ENCODE measurements at places on chromosomes 12 and 14.

- DNase-seq, result no peak
Observed at GRCh38 chr14:87397499-87397898, 595.5 kb downstream of the GALC start.

- DNase-seq, result no peak
Observed at GRCh38 chr14:68781161-68782021, 11.5 kb downstream of the ZFP36L1 start.

GRCh38 chr12:121610239-121611149, 15.8 kb upstream of the ORAI1 start:
- no peak for DNase-seq

DNA sequence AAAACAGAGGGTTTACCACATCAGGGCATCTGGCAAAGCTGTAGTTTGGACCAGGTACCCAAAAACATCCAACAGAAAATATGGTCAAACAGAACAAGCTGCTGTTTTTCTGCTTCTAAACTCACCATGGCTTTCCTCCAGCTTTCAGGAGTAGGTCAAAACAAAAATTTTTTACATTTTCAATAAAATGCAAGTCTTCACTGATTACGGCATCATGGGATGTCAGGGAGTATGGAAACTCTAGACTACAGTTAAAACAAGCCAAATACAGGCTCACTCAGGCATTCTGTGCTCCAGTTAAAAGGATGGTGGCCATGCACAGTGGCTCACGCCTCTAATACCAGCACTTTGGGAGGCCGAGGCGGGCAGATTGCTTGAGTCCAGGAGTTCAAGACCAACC, 47.1 kb upstream of the PSMA6 start:
- no peak for DNase-seq

- no peak for DNase-seq
Observed at GRCh38 chr14:75252254-75252837, 26.3 kb upstream of the FOS start.
